ENCODE measurements at places on chromosomes 7 and 10.
A peak's percentile ranks its signal among the peaks of the same experiment; 100 is the strongest.

DNA sequence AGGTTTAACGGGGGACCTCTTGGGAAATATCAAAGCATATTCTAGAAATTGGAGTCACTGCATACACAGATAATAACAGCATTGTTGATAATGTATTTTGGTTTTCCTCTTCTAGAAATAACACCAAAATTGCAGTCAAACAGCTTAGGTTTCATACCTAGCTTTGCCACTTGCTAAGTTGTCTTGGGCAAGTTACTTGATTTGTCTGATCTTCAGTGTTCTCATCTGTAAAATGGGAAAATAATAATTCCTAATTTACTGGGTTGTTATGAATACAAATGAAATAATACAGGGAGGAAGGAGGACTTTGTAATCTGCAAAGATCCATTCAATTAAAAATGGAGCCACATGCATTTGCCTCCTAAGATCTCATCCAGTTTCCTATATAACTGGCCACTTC, 20.3 kb upstream of the NUP205 start:
- DNase-seq: no peak

DNA sequence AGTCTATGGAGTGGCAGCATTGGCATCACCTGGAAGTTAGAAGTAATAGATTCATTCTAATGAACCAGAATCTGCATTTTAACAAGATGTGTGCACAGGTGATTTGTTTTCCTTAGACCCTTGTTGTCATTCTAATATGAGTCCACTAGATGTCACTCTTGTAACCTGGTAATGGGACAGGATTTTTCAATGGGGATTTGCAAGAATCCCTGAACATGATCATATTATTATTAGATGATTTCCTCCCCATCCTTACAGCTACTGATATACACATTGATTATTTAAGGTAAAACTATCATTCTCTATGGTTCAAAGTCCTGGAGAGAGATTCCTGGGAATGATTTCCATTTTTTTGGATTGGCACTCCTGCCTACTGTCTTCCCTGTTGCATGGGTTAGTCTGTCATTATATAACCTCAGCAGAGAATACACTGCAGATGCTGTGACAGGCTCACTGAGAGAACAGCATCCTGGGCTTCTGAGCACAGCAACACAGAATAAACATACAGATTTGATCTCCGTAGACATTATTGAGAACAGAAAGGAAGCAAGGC, 194.9 kb downstream of the SUGCT start:
- DNase-seq: peak; percentile 62

GRCh38 chr10:78779339-78779955, 289.3 kb upstream of the ZMIZ1 start:
- DNase-seq: no peak

- no peak for DNase-seq
These were observed 1.3 kb upstream of the HIBADH start for GRCh38 chr7:27663989-27664331.

DNA sequence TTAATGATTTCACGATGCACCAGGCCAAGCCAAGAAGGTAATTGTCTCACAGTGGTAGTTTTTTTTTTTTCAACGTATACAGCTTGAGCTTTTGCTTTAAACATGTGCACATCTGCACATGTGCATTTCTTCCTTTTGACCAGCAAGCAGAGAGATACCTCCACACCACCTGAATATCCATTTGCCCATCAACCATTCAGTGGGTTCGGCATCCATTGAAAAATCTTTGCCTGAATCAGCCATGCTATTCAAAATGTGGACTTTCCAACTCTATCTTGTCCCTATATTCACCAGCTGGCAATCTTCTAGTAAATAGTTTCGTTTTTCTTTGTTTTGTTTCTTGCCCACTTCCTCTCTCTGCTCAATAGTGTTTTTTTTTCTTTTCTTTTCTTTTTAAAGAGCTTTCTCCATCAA, 7.7 kb upstream of the TRA2A start:
- DNase-seq: no peak

DNA sequence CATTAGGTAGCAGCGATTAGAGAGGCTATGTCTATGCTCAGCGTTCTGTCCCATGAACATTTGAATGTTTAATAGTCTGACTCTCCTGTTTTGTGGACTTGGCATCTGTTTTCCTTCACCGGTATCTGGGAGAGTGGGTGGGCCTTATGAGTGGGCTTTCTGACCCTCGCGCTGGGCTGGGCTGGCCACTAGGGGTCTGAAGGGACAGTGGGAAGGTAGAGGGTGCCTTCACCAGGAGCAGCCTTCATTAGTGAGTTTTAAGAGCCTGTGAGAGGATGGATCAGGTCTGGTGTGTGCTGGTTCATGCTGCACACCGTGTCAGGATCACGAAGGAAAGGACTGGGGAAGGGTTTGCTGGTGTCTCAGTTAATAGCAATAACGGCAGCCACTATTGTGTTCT, 33.4 kb downstream of the DCLRE1A start:
- DNase-seq: no peak

DNA sequence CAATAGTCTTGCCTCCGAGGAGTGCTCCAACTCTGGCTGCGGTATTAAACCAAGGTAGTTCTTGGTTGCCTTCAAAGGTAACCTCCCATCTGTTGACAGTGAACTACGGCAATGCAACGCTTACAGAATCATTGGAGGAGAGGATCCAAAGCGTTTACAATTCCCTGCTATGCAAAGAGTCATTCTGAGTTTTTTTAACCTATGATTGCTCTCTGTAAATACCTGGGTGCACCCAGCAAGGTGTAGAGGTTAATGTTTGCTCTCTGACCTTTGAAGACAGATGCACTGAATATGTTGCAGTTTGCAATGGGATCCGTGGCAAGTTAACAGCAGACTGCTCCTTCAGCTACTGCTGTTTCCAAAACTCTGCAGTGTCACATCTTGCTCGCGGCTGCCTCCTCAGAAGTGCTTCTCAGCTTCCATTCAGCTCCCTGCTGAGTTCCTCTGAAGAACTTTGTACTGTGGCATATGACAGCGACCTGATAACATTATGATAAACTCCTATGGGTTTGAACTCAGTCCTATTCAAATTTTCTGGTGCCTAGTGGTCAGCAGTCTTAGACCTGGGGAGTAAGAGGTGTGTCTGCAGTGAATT, 29.0 kb downstream of the KIAA1217 start:
- DNase-seq: no peak

- DNase-seq: no peak
These were observed 70.1 kb upstream of the PLPP4 start for GRCh38 chr10:120386896-120387295.

DNA sequence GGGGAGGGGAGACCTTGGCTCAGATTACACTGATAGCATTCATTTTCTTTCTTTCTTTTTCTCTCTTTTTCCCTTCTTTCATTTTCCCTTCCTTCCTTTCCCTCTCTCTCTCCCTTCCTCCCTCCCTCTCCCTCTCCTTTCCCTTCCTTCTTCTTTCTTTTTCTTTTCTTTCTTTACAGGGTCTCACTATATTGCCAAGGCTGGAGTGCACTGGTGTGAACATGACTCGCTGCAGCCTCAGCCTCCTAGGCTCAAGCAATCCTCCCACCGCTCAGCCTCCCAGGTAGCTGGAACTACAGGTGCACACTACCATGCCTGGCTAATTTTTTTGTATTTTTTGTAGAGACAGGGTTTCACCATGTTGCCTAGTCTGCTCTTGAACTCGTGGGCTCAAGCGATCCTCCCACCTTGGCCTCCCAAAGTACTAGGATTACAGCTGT, 73.0 kb upstream of the MKRN1 start:
- DNase-seq: no peak

- no peak for DNase-seq
These were observed 27.6 kb upstream of the BMS1 start for GRCh38 chr10:42755028-42755451.

GRCh38 chr10:113052076-113052830, 102.2 kb downstream of the TCF7L2 start:
- no peak for DNase-seq

DNA sequence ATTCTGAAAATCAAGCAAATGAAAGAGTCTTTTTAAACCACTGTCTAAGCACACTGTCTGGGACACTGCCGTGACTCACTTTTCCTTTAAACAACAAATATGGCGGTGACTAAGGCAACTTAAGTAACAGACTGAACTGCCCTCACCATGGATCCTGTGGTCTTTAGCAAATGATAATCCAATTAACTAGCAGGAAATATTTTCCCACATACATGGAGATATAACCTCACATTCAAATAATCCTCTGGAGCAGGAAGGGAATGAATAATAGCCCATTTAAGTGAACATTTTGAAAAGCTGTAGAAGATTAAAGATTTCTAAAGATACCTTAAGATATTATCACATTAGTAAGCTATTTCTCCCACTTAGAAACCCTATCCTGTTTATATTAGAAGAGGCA, 40.3 kb upstream of the LRRC17 start:
- DNase-seq: no peak

DNA sequence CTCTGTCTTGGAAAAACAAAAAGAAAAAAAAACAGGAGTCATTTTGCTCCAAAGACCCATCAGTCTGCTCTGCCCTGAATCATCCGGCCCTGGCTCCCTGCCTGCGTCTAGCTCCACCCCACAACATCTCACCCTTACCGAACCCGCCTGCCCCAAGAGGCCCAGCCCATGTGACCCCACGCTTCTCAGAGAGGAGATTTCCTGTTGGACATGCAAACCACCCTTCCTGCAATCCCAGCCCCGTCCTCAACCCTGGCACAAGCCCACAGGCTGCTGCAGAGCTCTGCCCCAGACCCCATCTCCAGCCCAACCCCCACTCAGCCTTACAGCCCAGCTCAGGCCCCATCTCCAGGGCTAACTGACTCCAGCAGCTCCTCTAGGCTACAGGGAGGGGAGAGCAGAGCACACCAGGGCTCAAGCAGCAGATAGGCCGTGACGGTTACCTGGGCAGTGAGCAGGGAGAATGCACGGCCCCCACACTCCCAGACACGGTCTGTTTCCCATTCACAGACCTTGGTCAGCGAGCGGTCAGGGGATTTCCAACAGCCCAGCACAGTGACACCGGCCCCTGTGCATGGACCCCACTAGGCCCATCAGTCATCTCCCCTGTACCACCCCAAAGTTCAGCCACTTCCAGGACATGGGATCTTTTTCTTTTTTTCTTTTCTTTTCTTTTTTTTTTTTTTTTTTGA, 69.9 kb upstream of the GTF2I start:
- DNase-seq: no peak

- DNase-seq: no peak
These were observed 117.2 kb downstream of the CLEC2L start for GRCh38 chr7:139640681-139641080.

GRCh38 chr10:5303504-5303903, 61.3 kb upstream of the UCN3 start:
- DNase-seq: no peak

GRCh38 chr7:121102619-121103018, 114.1 kb downstream of the CPED1 start:
- peak; percentile 24 for DNase-seq

- no peak for DNase-seq
These were observed 54.7 kb downstream of the MINPP1 start for GRCh38 chr10:87559392-87559791.

DNA sequence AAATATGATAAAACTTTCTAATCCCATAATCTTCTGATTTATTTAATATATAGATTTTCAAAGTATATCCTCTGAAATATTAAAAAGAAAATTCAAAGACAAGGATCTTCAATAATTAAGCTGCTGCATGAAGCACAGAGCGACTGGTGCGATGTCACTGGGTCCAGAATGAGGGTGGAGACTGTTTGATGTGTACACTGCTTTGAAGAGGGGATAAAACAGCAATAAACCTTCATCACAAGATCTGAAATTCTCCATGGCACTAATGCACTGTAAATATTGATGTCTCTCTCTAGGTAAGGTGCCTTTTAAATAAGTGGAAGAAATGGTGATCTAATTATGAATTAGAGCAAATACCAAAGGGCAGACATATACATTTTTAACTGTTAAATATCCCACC, 337.8 kb downstream of the PARD3 start:
- no peak for DNase-seq

- no peak for DNase-seq
These were observed 15.2 kb upstream of the LBX1 start for GRCh38 chr10:101244321-101245050.

GRCh38 chr7:98137134-98137825, 30.6 kb downstream of the LMTK2 start:
- no peak for DNase-seq

GRCh38 chr7:16564909-16565426, 38.3 kb downstream of the LRRC72 start:
- DNase-seq: peak; percentile 81

DNA sequence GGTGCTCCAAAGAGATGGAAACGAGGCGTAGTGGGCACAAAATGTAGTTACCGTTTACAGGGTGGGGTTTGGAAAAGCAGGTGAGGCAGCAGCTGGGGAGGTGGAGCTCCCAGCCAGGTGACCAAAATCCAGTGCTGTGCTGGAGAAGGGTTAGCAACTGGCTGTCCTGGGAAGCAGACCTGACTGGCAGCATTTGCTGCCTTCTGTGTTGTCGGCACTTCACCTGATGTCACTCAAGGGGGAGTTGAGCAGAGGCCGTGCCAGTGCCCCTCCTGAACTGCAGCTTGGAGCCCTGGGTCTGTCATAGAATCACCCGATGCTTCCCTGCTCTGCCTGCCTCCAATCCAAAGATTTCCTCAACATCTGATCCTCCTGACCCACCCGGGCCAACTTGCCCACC, 12.8 kb downstream of the GCK start:
- no peak for DNase-seq

- no peak for DNase-seq
These were observed 405.1 kb downstream of the PLXNA4 start for GRCh38 chr7:132171130-132171576.

- no peak for DNase-seq
These were observed 931.2 kb upstream of the C7orf33 start for GRCh38 chr7:147659036-147659995.

GRCh38 chr7:35752742-35753141, 48.1 kb upstream of the SEPTIN7 start:
- no peak for DNase-seq

- DNase-seq: no peak
These were observed 95.6 kb downstream of the ST7 start for GRCh38 chr7:117048882-117049281.

DNA sequence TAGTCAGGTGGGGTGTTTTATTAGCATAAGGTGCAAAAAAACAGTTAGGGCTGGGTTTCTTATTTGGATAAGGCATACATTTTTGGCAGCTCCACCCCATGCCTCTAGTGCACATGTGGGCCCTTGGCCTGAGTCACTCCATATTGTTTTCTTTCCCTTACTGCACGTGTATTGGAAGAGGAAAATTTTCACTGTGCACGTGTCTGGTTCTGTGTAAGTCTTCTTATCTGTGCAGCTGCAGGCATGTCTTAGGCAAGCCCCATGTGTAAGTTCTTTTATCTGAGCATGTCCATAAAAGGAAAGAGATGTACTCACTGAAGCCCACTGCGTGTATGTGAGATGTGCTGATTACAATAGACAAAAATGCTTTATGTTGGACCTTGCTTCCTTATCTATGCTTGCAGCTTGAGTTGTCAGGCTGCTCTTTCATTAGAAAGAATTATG, 540.3 kb upstream of the IGFBP3 start:
- DNase-seq: no peak
